ENCODE measurements at places on chromosomes 3 and 15. TPM values are rescaled to one million over a fixed set of nuclear protein-coding genes. Genes with fewer than 3 reads are reported as not detected.
A peak's percentile ranks its signal among the peaks of the same experiment; 100 is the strongest.

XCR1 gene
- total RNA-seq, result not detected

GP9 gene
- not detected for total RNA-seq

ADAMTSL3 gene
- 1.5 TPM for total RNA-seq

GRCh38 chr3:187679638-187680396 is 9.6 kb upstream of the SST start:
- no peaks in the 10 kb centered on the region for H3K27me3 ChIP-seq
- DNase-seq, result peak; percentile 85
- no peaks in the 10 kb centered on the region for H3K36me3 ChIP-seq
- H3K27ac ChIP-seq, result no peak overlapping the region
- no peak overlapping the region for H3K4me3 ChIP-seq

GRCh38 chr3:74593152-74593551 is 21.3 kb downstream of the CNTN3 start:
- H3K36me3 ChIP-seq, result no peaks in the 10 kb centered on the region
- no peaks in the 10 kb centered on the region for H3K4me1 ChIP-seq
- no peak for DNase-seq
- H3K27me3 ChIP-seq, result no peaks in the 10 kb centered on the region
- no peak overlapping the region for H3K27ac ChIP-seq

GRCh38 chr3:127760361-127760760 is 62.0 kb downstream of the MGLL start:
- no peak overlapping the region for H3K27ac ChIP-seq
- no peaks in the 10 kb centered on the region for H3K36me3 ChIP-seq
- H3K27me3 ChIP-seq, result no peaks in the 10 kb centered on the region
- H3K4me3 ChIP-seq, result no peak overlapping the region
- H3K4me1 ChIP-seq, result peaks cover 3% of the 10 kb centered on the region
- no peak for DNase-seq

DNA sequence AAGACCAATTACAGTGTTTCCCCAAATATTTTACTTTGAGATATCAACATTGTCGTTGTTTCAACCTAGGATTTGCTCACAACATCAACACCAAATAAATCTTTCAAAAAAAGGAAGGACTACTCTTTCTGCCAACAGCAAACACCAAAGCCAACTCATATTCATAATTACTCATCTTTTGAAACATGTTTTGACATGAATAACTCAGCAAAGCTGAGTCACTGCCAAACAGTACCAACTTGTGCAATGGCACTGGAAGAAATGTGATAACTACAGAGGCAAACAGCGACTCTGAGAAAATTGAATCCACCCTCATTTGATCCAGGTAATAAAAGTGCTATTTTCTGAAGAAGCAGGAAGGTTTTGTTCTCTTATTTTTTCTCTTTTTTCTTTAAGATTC is 67.2 kb downstream of the PEX5L start:
- no peak overlapping the region for H3K27ac ChIP-seq
- H3K27me3 ChIP-seq, result no peaks in the 10 kb centered on the region
- DNase-seq, result no peak
- no peak overlapping the region for H3K4me3 ChIP-seq
- peaks cover 32% of the 10 kb centered on the region for H3K4me1 ChIP-seq

GRCh38 chr3:5974630-5975322 is 787.3 kb downstream of the EDEM1 start:
- no peak overlapping the region for H3K4me3 ChIP-seq
- peaks cover 13% of the 10 kb centered on the region for H3K4me1 ChIP-seq
- H3K27ac ChIP-seq, result no peak overlapping the region
- no peak for DNase-seq
- no peaks in the 10 kb centered on the region for H3K27me3 ChIP-seq

DNA sequence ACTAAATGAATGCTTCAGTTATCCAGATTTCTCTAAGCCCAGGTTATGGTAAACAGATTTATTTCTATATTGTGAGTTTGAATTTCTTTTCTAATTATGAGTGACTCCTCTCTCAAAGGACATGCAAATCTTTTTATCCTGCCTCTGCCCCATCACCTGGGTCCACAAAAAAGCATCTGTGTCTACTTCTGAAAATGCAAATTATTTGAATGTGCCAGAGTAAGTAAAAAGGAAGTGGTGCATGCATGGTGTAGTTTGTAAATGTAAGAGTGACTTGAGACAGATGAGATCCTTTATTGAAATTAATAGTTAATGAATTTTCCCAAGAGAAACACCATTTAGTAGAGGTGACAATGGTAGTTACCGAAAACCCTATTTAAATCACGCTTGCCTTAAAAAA is 26.9 kb downstream of the MCTP2 start:
- H3K27ac ChIP-seq, result no peak overlapping the region
- no peaks in the 10 kb centered on the region for H3K27me3 ChIP-seq
- H3K36me3 ChIP-seq, result no peaks in the 10 kb centered on the region
- no peaks in the 10 kb centered on the region for H3K4me1 ChIP-seq
- no peak overlapping the region for H3K4me3 ChIP-seq
- no peak for DNase-seq

Measured in neural progenitor cell (in vitro differentiated cells).